ENCODE measurements at places on chromosomes 7 and 10. TPM values are rescaled to one million over a fixed set of nuclear protein-coding genes. Genes with fewer than 3 reads are reported as not detected.

GRCh38 chr7:110808361-110808760 is 282.6 kb upstream of the LRRN3 start:
- DNase-seq, result peak; percentile 2

GRCh38 chr10:132470410-132471124 is 67.0 kb upstream of the INPP5A start:
- DNase-seq, result no peak

EVX1 gene
- not detected for total RNA-seq

DNA sequence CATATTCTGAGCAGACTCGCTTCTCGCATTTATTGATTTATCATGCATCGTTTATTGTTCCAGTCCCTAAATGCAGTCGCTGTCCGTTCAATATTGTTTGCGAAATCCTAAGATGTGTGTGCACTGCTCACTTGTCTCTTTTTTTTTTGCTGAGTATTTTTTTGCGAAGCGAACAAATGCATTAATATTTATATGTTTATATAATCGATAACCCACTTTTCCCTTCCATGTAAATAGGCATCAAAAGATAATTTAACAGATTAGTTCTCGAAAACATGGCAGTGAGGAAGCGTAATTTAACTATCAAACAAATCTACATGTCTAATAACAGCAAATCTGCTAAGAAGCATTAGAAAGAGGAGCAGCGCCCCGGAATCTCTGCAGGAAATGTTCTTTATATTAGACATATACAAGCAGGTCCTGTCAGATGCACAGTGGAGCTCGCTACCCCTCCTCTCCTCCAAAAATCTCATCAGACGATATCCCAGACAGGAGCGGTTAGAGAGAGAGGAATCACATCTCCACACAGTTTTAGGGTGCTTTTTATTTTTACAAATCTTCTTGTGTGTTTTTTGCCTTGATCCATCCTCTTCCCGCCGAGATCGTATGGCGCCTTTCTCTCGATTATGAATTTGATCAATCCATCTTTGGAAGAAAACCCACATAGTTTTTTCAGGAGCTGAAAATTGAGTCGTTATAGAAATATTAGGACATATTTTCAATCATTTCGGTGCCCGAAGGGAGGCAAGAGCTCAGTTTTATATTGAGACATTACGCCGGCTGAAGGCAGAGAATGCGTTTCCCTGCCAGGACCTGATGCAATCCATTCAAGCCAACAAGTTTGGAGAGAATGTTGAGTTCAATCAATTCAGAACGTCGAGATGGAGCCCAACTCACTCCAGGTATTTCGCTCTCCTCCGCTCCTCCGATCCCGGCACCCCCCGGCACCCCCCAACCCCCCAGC is at the start of gene ARID5B:
TSS of gene ARID5B (plus strand) at position 871 of the 964 bp plus-strand sequence. CDS start at position 882, 11 bp downstream.
- peak; percentile 73 for DNase-seq

DNA sequence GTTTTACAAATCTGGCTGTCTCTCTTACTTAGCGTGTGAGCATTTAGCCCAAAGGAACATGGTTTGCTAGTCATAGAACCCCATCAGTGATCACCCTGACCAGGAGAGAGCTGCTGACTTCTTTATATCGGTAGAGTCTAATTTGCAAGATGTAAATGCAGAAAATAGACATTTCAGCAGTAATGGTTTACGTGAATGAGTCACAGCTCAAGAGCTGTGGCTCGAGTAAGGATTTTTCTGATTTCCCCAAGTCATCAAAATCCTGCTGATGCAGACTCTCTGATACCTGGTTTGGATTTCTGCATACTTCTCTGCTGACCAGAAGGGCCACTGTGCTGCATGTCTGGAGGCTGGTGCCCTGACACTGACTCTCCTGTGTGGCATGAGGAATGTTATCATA is 25.7 kb downstream of the NUB1 start:
- peak; percentile 53 for DNase-seq

VPS41 gene
- 53.5 TPM for total RNA-seq

KCND2 gene
- 16.1 TPM for total RNA-seq

- DNase-seq, result peak; percentile 76
Observed at GRCh38 chr10:3239066-3239919, 66.7 kb upstream of the PITRM1 start.

DNA sequence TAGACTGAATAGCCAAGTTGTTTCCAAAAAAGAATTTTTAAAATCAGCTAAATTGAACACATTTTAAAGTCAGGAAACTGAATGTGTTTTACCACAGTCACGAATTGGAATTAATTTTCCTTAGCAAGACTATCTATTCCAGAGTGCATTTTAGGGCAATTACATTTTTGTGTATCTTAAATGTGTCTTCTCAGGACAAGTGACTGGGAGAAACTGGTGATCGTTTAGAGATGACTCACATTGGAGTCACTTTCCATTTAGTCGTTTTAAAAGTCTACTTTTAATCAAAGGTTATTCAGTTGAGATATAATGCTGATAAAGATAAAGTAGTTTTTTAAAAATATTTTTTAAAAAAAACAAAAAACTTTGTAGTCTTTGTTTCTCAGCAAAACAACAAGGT is 191.7 kb upstream of the SLC26A5 start:
- DNase-seq, result no peak

DNA sequence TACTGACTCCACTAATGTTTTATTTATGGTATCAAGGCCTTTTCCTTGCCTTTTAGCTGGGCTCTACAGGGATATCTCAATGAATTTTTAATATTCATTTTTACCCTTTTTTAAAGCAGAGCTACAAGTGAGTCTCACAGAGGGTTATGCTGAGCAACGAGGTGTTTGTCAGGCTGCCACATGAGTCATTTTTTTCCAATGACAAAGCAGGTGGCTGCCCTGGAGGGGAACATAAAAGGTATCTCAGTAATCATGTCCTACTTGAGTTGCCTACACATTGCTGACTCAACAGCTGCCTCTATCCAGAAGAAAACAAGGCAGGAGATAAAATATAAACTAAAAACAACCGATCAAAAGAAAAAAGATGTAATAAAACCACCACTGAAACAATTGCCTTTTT is 1004.9 kb upstream of the POT1 start:
- DNase-seq, result no peak

GRCh38 chr7:139776486-139777132 is 1.2 kb downstream of the HIPK2 start:
- peak; percentile 68 for DNase-seq

DNA sequence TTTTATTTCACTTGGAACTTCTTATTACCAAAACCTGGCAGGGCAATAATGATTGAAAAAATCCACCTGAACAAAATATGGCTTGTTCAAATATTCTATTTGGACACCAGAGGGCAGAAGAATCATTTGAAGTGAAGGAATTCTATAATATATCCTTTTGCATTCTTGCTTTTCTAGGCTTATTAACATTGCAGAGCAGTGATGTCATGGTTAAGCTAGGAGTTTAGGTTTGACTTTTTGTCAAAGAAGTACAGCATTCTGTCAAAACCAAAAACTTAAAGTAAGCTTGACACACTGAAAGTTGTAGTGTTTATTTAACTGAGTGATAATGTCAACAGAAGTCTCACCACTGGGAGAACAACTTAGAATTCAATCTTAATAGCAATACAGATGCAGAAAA is 156.0 kb downstream of the SEMA3D start:
- peak; percentile 54 for DNase-seq

WEE2 gene
- total RNA-seq, result 0.32 TPM

- no peak for DNase-seq
Observed at GRCh38 chr7:363626-364025, 73.7 kb downstream of the FOXL3 start.

- DNase-seq, result no peak
Observed at GRCh38 chr7:68015122-68015977, 1018.7 kb downstream of the TYW1 start.

DNA sequence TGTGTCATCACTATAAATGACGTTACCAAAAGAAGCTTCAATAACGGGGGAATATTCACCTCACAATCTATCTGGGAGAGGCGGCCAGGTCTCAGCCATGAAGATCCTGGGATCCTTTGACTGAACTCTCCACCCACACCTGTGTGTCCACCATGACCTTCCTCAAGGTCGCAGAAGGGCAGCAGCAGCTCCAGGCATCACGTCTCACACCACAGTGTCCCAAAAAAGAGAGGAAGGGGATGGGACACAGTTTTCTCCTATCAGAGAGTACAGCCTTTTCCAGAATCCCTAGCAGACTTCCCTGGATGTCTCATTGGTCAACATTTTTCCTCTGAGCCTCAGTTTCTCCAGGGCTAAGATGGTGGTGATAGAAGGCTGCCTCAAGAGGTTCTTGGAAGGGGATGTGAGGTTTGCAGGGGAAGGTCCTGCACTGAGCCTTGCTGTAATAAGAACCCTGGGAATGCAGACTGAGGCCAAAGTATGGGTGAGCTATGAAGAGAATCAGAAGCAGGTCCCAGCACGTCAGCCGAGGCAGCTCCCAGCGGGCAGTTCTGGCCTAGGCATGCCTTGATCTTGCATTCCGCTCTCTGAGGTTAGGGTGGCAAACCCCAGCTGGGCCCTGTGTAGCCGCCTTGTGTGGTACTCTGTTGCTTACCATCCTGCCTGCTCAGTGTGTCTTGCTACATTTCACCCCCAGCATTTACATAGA is 63.8 kb downstream of the COL26A1 start:
- DNase-seq, result no peak

DNA sequence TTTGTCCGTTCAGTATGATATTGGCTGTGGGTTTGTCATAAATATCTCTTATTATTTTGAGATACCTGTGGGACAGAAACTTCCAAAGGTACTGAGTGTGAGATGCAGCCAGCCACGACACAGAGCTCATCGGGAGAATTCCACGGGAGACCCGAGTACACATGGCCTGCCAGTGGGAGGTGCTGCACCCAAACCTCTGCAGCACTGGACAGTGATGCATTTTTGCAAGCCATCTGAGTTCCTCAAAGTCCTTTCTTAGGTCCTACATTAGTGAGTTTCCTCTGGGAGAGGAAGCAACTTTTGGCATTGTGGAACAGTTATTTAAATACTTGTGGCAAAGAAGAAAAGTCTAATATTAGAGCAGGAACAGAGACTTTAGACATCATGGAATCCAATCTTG is 77.5 kb downstream of the ARID5B start:
- DNase-seq, result no peak

GRCh38 chr10:70593513-70593890 is 9.0 kb downstream of the PRF1 start:
- DNase-seq, result no peak

DNA sequence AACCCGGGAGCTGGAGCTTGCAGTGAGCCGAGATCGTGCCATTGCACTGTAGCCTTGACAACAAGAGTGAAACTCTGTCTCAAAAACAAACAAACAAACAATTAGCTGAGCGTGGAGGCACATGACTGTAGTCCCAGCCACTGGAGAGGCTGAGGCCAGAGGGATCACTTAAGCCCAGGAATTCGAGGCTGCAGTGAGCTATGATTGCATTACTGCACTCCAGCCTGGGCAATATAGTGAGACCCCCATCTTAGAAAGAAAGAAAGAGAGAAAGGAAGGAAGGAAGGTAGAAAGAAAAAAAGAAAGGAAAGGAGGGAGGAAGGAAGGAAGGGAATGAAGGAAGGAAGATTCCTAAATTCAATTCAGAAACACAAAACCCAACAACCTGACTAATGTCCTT is 141.3 kb upstream of the TNRC18 start:
- DNase-seq, result peak; percentile 12

GRCh38 chr10:57785546-57785945 is 482.1 kb downstream of the IPMK start:
- no peak for DNase-seq

DNA sequence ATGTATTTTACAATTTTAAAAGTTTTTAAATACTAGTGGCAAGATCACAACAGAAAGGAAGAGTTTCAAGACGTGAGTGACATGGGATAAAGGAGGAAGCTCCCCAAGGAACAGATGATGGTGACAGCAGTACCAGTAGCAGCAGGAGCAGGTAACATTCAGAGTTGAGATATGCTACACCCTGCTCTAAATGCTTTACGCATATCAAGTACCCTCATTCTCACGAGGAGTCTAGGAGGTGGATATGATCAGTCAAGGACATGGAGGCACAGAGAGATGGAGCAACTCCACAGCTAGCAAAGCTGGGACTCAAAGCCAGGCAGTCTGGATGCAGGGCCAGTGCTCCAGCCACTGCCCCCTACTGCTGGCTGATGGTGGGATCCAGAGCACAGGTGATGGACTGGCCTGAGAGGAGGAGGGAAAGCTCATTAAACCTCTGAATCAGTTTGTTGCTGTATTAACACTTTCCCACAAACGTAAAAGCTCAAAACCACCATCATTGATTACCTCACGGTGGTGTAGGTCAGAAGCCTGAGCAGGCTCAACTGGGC is 17.5 kb downstream of the RP9 start:
- no peak for DNase-seq

Measured in fibroblast of villous mesenchyme (primary cell).